Kasumi-1 (cell line): ENCODE measurements at places on chromosomes 13 and 19.
A peak's percentile ranks its signal among the peaks of the same experiment; 100 is the strongest.

DNA sequence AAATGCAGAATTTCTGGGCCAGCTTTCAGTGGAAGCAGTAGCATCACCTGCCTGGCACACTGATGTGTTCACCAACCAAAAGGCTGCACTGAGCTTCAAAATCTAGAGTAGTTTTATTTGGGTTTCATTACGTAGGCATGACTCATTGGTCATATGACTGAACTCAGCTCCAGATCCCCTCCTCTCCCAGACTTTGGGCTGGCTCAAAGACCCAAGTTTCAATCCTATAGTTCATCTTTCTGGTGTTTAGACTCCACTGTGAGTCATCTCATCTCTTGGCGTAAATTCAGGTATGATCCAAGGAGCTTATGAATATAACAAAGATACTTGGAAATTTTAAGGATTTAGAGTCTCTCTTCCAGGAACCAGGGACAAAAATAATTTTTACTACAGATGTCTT lies 17.7 kb downstream of the ZMYM5 start:
- DNase-seq, result no peak

DNA sequence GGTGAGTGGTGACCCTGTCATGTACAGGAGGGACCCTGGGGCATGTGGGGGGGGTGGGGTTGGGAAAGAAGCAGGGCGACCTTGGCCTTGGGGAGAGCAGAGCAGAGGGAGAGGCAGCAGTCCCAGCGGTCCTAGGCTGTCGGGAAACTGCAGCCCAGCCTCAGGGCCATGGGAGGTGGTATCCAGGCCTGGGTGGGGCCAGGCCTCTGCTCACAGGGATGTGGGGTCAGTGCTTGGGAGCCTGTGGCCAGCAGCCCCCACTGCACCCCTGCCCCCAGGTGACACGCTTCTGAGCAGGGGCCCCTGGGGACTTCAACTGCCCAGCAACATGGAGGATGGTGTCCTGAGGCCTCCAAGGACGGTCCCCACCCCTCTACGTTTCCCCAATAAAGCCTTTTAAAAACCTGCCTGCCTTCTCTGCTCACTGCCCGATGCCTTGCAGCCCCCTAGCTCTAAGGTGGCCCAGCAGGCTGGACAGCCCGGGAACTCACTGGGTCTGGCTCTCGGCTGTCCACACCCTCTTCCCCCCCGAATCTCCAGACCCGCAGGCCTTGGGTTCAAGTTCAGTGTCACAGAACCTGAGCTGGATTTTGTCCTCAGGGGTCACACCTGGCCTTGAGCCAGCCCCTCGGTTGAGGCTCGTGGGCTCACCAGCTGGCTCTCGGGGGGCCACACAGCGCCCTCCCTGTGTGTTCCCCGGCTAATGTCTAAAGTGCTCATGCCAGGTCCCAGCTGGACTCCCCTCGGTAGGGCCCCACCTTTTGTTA lies 6.9 kb downstream of the PNKP start:
- no peak for DNase-seq

GRCh38 chr13:70622796-70623195 lies 514.5 kb upstream of the KLHL1 start:
- no peak for DNase-seq

GRCh38 chr13:63554157-63554556 lies 2138.5 kb upstream of the PCDH20 start:
- DNase-seq, result no peak

DNA sequence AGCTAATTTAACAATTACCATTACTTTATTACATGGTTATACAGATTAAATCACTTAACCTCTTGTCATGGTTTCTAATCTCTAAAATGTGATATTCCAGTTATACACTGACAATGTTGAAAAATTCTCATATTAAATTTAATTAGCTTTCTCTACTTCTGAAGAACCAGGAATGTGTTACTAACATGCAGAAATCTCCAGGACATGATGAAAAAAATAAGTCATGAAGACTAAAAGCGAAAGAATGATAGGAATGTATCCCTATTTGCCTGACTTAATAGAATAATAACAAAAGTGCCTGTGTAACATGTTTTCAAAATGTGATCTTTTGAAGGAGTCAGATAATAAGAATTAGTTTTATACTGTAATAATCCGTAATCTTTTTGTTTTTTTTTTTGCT lies 2823.7 kb upstream of the PCDH20 start:
- no peak for DNase-seq

DNA sequence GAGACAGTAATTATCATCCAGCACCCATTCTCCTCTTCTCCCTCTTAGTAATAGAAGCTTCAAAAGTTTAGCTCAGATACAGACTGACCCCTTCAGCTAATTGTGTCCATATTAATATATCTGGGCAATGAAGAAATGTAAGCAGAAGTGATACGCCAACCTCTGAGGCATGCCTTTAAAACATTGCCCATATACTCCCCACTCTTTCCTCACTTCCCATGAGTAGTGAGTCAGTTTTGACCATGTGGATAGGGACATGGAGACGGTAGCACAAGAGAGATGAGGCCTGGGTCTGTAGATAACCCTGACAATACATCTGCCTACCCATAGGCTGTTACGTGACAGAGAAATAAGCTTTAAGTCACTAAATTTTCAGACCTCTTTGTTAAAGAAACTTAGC lies 147.6 kb downstream of the KCTD12 start:
- DNase-seq, result no peak

DNA sequence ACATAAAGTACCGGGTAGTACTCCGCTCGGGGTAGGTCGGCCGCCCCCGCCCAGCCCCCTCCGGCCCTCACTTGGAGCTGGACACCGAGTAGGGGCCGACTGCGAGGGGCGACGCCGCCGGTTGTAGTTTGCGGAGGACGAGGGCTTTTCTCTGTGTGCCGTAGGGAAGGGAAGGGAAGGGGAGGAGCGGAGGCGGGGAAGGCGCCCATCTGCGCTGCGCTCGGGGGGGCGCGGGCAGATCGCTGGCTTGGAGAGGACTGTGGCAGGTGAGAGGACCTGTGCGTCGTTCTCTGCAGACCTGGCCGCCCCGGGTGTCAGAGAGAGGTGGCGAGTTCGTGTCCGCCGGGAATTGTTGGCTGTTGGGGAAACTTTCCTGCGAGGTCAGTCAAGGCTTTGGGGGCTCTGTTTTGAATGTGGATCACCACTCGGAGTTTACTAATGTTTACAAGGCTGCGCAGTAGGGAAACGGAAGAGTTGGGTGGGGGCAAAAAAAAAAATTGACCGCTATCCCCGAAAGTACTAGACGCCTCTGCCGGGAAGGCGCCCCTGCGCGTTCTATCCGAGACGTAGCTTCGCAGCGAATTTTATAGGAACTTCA lies 1.4 kb downstream of the ING1 start:
- peak; percentile 31 for DNase-seq

DNA sequence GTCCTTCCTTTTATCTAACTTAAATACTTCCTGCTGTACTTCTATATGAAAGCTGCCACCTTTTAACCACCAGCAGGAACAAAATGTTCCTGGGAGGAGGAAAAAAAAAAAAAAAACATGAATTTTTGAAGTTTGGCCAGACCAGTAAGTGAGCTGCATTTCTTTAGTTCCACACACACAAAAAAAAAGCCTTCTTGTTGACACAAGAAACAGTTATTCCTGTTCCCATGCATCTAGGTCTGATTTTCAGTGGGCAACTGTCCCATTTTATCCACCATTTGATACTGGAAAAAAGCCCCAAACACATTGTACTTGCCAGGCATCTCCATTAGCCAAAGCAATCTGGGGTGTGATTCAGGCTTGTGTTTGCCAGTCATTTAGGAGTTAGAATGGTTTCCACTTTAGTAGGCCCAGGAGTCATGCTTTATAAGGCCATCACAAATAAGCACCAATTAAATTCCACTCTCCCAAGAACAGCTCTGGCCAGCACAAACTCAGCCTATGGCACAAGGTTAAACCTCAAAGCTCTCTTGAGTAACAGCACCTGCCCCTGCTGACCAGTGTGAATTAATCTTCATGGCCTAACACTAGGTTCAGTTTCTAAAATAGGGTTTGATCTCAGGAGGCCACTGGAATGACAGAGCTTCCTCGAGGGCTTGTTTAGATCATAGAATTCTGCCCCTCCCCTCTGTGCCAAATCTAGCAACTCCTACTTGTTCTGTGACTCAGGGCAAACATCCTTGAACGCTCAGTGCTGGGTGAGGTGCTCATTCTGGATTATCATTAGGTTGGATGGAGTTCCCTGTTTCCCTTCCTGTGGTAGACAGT lies 67.1 kb downstream of the NUFIP1 start:
- no peak for DNase-seq

GRCh38 chr13:49055021-49055420 lies 79.3 kb downstream of the FNDC3A start:
- DNase-seq, result no peak

DNA sequence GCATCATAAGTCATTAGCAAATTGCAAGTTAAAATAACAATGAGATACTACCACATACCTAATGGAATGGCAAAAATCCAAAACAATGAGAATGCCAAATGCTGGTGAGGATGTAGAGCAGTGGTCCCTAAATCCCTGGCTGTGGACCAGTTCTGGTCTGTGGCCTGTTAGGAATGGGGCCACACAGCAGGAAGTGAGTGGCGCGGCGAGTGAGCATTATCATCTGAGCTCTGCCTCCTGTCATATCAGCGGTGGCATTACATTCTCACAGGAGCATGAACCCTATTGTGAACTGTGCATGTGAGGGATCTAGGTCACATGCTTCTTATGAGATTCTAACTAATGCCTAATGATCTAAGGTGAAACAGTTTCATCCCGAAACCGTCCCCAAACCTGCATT lies 1694.4 kb downstream of the EFNB2 start:
- DNase-seq, result no peak

GRCh38 chr13:112651311-112651710 lies 38.5 kb upstream of the ATP11A start:
- DNase-seq, result no peak

DNA sequence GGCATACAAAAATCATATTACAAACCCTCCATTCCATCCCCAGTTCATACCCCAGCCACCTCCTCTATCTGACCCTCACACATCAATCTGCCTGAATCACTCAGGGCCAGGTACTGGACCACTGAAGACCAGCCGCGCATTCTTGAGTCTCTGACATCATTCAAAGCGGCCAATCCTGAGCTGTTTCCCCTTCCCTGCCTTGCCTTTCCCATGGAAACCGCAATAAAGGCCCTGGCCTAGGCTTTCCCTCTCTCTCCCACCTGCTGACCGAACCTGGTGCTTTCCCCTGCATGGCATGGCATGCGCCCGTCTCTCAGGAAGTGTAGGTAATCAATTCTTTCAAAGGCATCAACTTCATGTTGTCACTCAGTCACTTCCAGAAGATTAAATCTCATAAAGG lies 17.7 kb upstream of the HIF3A start:
- DNase-seq, result no peak

DNA sequence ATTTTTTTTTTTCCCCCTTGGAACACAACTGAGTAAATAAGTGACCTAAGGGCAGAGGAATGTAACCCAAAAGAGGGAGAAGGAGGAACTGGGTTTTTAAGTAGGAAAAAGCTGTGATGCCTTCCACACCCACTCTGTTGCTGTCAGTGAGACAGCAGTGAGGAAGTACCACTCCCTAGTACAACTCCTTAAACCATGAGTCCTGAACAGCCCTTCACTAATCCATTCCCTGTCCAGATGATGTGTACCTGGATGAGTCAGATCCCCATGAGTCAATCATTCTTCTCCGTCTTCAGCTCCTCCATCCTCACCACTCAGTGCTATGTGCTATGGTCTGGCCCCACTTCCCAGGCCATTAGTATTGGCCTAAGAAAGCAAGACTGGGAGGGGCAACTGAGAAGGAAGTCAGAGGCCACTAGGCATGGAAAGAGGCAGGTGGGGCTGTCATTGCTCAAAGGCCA lies 12.9 kb upstream of the CXCL17 start:
- no peak for DNase-seq

DNA sequence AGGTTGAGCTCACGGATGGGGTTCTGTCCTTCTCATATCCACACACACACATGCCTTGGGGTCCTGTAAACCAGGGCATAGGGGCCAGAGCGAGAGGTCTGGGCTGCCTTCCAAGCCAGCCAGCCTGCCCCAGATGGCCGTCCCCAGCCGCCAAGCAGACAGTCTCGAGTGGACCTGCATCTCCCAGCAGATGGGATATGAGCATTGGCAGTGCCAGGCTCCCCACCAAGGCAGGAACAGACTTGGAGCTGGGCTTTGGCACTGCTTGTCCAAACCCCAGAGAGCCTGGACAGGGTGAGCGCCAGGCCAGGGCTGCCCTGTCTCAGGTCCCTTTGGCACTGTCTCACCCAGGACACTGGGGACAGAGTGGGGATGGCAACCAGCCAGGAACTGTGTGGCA lies 130.4 kb downstream of the DPF1 start:
- DNase-seq, result no peak

DNA sequence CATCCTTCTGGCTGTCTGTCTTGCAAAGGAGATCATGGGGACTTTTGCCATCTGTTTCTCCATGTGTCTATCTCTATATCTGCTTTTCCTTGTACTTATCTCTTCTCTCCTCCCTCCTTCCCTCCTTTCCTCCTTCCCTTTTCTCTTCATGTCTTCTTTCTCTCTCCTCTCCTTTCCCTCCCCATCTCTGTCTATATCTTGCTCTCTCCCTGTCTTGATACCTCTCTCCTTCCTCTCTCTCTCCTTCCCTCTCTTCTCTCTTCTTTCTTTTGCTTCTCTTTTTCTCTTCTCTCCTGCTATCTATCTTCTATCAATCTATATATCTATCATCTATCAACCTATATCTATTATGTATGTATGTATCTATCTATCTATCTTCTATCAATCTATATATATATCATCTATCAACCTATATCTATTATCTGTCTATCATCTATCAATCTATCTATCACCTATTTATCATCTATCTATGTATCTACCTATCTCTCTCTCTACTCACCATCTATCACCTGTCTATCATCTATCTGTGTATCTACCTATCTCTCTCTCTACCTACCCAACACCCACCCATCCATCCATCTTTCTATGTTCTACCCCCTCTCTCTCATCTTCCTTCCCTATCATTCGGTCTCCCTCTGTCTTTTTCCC lies 27.5 kb downstream of the SPTBN4 start:
- DNase-seq, result no peak

GRCh38 chr19:5193192-5193591 lies 147.4 kb downstream of the PTPRS start:
- no peak for DNase-seq

- no peak for DNase-seq
Observed at GRCh38 chr13:98150832-98151479, 8.1 kb downstream of the FARP1 start.

GRCh38 chr13:99796175-99796819 lies 175.3 kb downstream of the ZIC5 start:
- DNase-seq, result peak; percentile 21

DNA sequence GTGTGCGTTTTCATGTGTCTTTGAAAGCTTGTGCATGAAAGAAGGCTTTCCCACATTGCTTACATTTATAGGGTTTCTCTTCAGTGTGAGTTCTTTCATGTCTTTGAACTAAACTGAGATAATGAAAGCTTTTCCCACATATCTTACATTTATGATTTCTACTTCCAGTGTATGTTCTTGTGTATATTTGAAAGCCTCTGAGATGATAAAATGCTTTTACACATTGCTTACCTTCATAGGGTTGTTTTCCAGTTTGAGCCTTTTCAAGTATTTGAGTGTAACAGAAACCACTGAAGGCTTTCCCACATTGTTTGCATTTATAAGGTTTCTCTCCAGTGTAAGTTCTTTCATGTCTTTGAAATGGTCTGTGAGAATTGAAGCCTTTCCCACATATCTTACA lies 9.8 kb upstream of the ZNF441 start:
- no peak for DNase-seq

- no peak for DNase-seq
Observed at GRCh38 chr13:99653526-99653925, 152.3 kb downstream of the TM9SF2 start.
